ENCODE measurements at places on chromosomes 12 and 14. TPM values are rescaled to one million over a fixed set of nuclear protein-coding genes. Genes with fewer than 3 reads are reported as not detected.
A peak's percentile ranks its signal among the peaks of the same experiment; 100 is the strongest.

The RIMBP2 gene
- not detected for total RNA-seq

GRCh38 chr14:69696204-69696527, 70.8 kb upstream of the SRSF5 start:
- no peak overlapping the region for H3K27ac ChIP-seq
- H3K27me3 ChIP-seq, result no peaks in the 10 kb centered on the region
- H3K36me3 ChIP-seq, result no peaks in the 10 kb centered on the region
- no peak overlapping the region for H3K4me3 ChIP-seq
- peaks cover 54% of the 10 kb centered on the region for H3K4me1 ChIP-seq
- DNase-seq, result no peak

GRCh38 chr12:110037315-110037714, 11.0 kb downstream of the C12orf76 start:
- DNase-seq, result no peak
- no peak overlapping the region for H3K27ac ChIP-seq
- no peaks in the 10 kb centered on the region for H3K27me3 ChIP-seq
- H3K4me1 ChIP-seq, result peaks cover 20% of the 10 kb centered on the region
- no peak overlapping the region for H3K4me3 ChIP-seq

- no peak for DNase-seq
- peaks cover 63% of the 10 kb centered on the region for H3K36me3 ChIP-seq
- H3K27ac ChIP-seq, result peak overlapping the region; percentile 42
- H3K4me3 ChIP-seq, result no peak overlapping the region
These were observed 171.0 kb upstream of the HIF1A start for GRCh38 chr14:61524211-61524806.

DNA sequence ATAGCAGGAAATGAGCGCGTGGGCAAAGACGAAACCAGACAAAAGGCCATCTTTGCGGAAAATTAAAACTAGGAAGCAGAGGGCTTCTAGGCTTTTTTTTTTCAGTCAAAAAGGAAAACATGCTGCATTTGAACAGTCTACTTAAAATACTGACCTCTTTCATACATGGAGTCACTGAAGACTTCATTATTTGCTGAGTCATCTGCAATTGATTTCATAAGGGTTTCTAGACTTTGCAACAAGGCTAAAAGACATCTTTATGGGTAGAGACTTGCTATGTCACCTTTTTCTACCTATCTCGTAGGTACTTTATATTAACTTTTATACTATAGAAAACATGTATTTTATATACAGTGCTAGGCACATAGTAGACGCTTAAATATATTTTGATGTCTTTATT, 238.4 kb downstream of the TMEM132D start:
- H3K27me3 ChIP-seq, result no peaks in the 10 kb centered on the region
- H3K27ac ChIP-seq, result no peak overlapping the region
- H3K4me1 ChIP-seq, result no peaks in the 10 kb centered on the region
- no peak for DNase-seq

The KERA gene
- total RNA-seq, result not detected

The CCDC198 gene
- not detected for total RNA-seq

DNA sequence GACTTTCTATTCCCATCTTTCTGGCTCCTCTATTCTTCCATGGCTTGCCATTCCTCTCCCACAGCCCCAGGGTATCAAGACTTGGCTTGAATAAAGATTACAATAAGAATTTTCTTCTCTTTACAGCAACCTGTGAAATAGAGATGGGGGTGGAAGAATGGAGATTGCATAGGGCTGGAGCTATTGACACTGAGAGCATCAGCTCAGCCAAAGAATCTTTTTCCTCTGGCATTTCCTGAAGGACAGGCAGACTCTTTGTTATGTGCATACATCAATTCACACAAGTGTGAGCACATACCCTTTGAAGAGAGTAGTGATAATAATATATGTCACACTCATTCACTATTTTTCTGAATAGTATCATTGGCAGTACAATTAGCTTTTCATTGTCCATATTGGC, 4.7 kb downstream of the RNASE11 start:
- H3K27me3 ChIP-seq, result no peaks in the 10 kb centered on the region
- no peaks in the 10 kb centered on the region for H3K36me3 ChIP-seq
- no peaks in the 10 kb centered on the region for H3K4me1 ChIP-seq
- no peak overlapping the region for H3K27ac ChIP-seq

The FAIM2 gene
- total RNA-seq, result not detected

The TRPV4 gene
- not detected for total RNA-seq

GRCh38 chr12:64781280-64782190, 22.3 kb upstream of the GNS start:
- DNase-seq, result no peak
- H3K27me3 ChIP-seq, result peaks cover 33% of the 10 kb centered on the region
- H3K4me3 ChIP-seq, result peak overlapping the region; percentile 35
- H3K4me1 ChIP-seq, result peaks cover 17% of the 10 kb centered on the region
- H3K27ac ChIP-seq, result no peak overlapping the region

DNA sequence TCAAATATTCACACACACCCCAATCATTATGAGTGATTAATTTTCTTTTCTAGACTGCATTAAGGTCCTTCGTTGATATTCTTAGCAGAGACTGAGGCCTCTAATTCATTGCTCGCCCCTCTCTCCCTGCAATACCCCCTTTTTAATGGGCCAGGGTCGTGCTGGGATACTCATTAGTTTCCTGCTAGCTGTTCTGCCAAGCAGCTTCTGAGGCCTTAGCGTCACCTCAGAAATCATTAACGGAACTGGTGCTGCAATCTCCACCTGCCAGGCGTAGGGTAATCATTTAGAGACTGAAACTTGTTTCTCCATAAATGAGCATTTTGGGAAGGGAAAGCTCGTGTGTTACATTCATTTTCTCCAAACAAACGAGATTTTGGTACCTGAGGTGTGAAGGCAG, 1054.7 kb downstream of the GALC start:
- H3K27me3 ChIP-seq, result no peaks in the 10 kb centered on the region
- DNase-seq, result no peak
- no peak overlapping the region for H3K4me3 ChIP-seq
- H3K4me1 ChIP-seq, result no peaks in the 10 kb centered on the region
- H3K27ac ChIP-seq, result no peak overlapping the region

DNA sequence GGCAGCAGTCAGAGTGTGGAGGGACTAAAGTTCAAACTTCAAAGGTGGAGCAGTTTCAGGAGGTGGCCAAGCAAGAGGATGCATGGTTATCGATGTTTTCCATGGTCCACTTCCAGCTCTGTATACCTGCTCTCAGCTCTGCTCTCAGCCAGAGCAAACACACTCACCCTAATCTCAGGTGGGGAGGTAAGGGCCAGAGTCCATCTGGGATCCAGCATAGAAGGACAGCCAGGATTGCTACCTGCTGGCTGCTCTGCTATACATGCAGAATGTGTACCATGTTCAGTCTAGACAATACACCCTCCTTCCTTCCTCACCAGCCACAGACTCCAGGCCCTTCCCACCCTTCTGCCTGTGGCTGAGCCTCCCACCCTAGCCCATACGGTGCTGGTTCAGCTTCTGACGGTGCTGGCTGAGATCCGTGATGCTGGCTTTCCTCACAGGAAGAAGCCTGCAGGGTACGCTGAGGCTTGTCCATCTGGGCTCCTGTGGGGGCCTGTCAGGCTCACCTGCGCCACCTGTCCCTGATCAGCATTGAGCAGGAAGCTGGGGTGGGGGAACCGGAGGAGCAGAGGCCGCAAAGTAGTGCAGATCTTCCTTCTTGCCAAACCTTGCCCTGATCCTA, 2.4 kb downstream of the CBLN3 start:
- H3K27ac ChIP-seq, result no peak overlapping the region
- peaks cover 72% of the 10 kb centered on the region for H3K4me1 ChIP-seq
- H3K36me3 ChIP-seq, result peaks cover 10% of the 10 kb centered on the region
- H3K4me3 ChIP-seq, result no peak overlapping the region
- DNase-seq, result peak; percentile 63

DNA sequence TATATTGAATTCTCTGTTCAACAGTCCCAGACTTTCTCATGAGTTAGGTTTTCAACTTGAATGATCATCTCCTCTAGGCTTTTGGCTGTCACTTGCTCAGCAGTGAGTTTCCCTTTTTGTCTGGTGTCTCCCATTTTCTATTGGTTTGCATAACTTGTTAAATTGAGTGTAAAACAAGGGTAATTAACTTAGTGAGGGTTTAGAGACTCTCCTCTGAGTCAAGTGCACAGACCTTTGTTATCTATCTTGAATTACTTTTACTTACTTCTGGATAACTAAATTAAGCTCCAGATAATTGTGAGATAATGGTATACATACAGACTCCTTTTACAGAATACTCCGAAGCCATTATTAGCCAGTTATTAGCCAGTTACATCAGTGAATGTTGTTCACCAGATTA, 22.0 kb downstream of the MLXIP start:
- H3K36me3 ChIP-seq, result no peaks in the 10 kb centered on the region
- peaks cover 62% of the 10 kb centered on the region for H3K4me1 ChIP-seq
- no peak overlapping the region for H3K4me3 ChIP-seq
- peak overlapping the region; percentile 42 for H3K27ac ChIP-seq
- no peak for DNase-seq

DNA sequence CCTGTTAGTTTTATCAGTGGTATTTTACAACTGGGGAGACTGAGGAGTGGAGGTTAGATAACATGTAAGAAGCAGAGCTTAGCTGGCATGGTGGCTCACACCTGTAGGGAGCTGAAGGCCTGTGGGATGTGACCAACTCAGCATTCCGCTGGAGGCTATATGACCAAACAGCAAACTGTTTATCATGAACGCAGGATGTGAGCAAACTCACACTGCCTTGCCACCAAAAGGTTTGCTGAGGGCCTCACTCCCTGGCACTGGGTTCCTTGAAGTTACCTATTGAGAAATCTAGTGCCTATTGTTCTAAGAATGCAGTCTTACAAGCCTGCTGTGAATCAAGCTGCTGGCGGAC, 23.4 kb downstream of the JKAMP start:
- no peak for DNase-seq
- H3K27ac ChIP-seq, result no peak overlapping the region
- H3K36me3 ChIP-seq, result peaks cover 8% of the 10 kb centered on the region

The VASH1 gene
- 9.2 TPM for total RNA-seq

GRCh38 chr14:50340045-50340444, 27.9 kb downstream of the DMAC2L start:
- H3K4me1 ChIP-seq, result peaks cover 14% of the 10 kb centered on the region
- no peak for DNase-seq
- H3K27ac ChIP-seq, result no peak overlapping the region

The ESYT1 gene
- 90.3 TPM for total RNA-seq

The ETNK1 gene
- 26.4 TPM for total RNA-seq

- no peak overlapping the region for H3K27ac ChIP-seq
- peak; percentile 4 for DNase-seq
- H3K27me3 ChIP-seq, result no peaks in the 10 kb centered on the region
- no peak overlapping the region for H3K4me3 ChIP-seq
- H3K36me3 ChIP-seq, result no peaks in the 10 kb centered on the region
These were observed 6.8 kb upstream of the HNF1A start for GRCh38 chr12:120971299-120972180.

DNA sequence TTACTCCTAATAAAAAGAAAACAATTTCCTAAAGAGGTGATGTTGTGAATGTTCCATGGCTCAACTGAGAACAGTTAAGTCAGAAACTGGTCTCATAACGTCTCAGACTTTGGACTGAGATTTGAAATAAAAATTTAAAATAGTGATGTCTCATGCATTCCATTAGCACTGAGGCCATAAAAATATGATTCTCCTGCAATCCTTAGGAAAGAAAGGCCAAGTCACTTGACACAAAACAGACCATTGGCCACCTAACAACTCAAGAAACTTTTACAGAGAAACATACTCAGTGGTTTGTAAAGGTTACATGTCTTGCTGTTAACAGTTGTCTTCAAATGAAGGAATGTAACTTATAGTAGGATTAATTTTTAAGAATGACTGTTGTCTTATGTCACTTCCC, 58.1 kb downstream of the STAB2 start:
- H3K27me3 ChIP-seq, result peaks cover 4% of the 10 kb centered on the region
- H3K36me3 ChIP-seq, result no peaks in the 10 kb centered on the region
- H3K4me1 ChIP-seq, result no peaks in the 10 kb centered on the region
- H3K4me3 ChIP-seq, result no peak overlapping the region

- H3K36me3 ChIP-seq, result no peaks in the 10 kb centered on the region
- H3K4me1 ChIP-seq, result no peaks in the 10 kb centered on the region
- no peaks in the 10 kb centered on the region for H3K27me3 ChIP-seq
- H3K27ac ChIP-seq, result no peak overlapping the region
- no peak overlapping the region for H3K4me3 ChIP-seq
- DNase-seq, result no peak
These were observed 522.5 kb downstream of the VRK1 start for GRCh38 chr14:97319691-97320090.

The KIF21A gene
- 3.2 TPM for total RNA-seq

DNA sequence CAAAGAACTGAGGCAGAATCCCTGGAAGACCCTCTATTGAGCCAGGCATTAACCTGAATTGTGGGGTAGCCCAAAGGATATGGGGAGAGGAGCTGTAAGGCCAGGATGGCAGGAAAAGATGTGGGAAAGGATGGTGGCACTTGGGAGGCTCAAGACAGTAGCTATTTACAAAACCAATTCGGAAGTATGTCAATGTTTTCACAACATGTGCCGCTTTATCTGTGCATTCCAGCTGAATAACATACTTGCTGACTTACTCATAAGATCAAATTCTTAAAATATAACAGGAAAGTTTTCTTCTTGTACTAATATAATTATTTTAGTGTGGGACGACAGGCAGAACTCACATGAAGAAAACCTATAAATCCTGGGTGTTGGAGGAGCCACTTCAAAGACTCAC, 10.6 kb downstream of the BBS10 start:
- H3K4me3 ChIP-seq, result no peak overlapping the region
- no peaks in the 10 kb centered on the region for H3K4me1 ChIP-seq
- no peak overlapping the region for H3K27ac ChIP-seq
- H3K27me3 ChIP-seq, result no peaks in the 10 kb centered on the region
- H3K36me3 ChIP-seq, result no peaks in the 10 kb centered on the region

- no peak overlapping the region for H3K4me3 ChIP-seq
- DNase-seq, result no peak
- H3K36me3 ChIP-seq, result no peaks in the 10 kb centered on the region
These were observed 39.6 kb downstream of the CHST11 start for GRCh38 chr12:104496336-104496735.

GRCh38 chr12:67752226-67752732, 103.7 kb downstream of the DYRK2 start:
- no peaks in the 10 kb centered on the region for H3K27me3 ChIP-seq
- H3K4me3 ChIP-seq, result no peak overlapping the region
- no peaks in the 10 kb centered on the region for H3K4me1 ChIP-seq

The AKT1 gene
- total RNA-seq, result 66.5 TPM

All from CD4-positive, alpha-beta T cell (primary cell).